Stimulated activated CD8-positive, alpha-beta memory T cell treated with anti-CD3 and anti-CD28 coated beads, Interleukin-4, amount 100 ng/mL, for 4 hours (primary cell): ENCODE measurements at places on chromosomes 2 and 18.

GRCh38 chr2:240629968-240630770 lies 4.9 kb downstream of the GPR35 start:
- no peak for DNase-seq

DNA sequence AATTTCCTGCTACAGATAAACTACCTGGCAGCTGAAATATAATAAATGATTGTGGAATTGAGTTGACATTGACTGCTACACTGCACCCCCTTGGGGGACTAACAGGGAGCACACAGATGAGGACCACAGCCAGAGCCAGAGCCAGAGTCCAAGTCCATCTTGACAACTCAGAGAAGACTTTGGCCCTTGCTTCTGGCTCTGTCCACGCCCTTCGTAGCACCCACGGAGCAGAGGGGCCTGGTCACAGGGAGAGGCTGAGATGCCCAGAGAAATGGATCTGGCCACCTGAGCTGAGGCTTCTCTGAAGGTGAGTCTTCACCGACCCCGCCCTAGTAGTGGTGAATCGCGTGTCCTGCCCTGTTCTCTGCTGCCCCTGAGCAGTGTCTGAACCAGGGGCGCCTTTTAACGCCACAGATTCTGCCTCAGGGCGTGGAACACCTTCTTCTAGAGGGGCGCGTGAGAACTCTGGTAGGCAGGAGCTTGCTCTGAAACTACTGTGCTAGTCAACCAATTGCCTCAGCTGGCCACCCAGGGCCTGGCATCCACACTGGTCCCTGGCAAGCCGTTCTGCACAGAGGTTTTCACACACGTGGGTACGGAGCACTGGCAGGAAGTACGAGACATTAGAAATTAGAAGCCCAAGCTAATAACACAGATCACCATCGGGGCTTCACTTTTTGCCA lies 35.7 kb upstream of the MAT2A start:
- no peak for DNase-seq

DNA sequence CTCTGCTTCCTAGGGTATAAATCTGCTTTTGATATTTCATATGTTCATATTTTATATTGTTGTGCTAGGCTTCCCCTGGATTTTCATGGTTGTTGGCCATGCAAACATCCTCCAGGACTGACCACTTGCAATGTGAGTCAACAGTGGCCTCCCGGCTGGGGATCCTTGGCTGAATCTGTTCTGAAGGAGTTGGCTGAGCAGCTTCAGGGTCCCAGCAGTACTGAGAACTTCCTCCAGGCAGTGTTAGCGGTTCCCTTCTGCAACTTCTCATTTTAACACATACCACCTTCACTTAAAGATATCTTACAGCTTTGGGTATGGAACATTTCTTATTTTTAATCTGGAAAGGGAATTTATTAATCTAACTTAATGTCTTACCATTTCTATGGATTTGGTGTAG lies 122.1 kb downstream of the DTNB start:
- no peak for DNase-seq

- no peak for DNase-seq
Measured at GRCh38 chr18:35861367-35862118, 110.9 kb upstream of the RMP24 start.

DNA sequence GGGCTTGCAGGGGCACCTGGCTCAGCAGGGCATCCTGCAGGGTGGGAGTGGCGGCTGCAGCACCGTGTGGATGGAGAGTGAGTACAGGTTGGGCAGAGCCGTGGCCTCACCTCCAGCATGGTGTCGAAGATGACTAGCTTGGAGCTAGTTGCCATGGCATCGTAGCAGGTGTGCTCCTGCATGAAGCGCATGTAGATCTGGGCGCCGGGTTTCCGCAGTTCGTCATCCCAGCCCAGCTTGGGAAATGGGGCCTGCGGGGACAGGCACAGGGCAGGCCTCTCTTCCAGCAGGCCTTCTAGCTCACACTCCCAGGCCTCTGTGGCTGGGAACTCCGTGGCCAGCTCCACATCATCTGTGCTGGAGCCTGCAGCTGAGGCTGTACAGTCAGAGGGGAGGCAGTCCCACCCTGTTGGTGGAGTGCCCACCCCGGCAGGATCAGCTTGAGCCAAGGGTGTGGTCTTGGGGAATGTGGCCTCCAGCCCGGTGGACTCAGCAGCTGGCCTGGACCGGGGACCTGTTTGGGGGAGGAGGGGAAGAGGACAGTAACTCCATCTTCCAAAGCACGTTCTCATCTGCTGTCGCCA lies 1.6 kb downstream of the PRKAG3 start:
- no peak for DNase-seq

DNA sequence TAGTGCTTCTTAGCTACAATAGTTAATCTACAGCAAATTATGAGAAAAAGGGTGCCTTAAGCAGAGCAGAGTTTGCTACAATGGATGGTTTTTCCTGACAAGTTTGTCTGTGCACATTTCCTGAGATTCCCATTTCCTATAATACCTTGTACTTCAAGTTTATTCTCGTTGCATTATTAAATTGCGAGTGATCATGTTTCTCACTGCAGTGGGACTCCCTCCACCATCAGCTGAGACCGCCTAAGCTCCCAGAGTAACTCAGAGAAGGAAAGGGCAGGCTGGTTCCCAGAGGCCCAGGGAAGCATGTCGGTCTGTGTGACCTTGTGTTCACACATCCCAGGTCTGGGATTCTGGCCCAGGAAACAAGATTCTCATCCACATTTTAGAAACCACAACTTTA lies 162.1 kb downstream of the ARL4C start:
- DNase-seq: no peak

- no peak for DNase-seq
Measured at GRCh38 chr18:9992973-9993520, 79.2 kb downstream of the VAPA start.

GRCh38 chr2:197310271-197310985 lies at the start of gene ANKRD44:
TSS of gene ANKRD44 (minus strand) at chr2:197310780. CDS start at chr2:197310604, 176 bp downstream.
- peak; percentile 82 for DNase-seq

GRCh38 chr2:44964752-44965236 lies 23.3 kb downstream of the SIX3 start:
- DNase-seq: no peak

DNA sequence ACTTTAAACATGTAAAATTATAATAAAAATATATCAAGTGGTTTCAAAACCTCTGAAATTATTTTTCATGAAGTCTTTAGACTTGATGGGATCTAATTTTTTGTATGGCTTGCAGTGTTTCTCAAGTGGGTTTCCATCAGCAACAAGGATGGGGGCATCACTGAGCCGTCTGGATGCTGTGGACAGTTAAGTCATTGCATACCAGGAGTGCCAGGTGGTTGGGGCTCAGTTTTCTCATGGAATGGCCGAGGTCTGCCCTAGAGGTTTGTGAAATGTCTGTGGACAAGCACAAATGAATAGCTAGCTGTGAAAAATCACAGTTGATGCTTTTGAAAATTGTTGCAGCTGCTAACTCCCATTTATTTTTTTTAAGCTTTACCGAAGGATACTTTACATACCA lies 1.7 kb downstream of the PRELID3A start:
- DNase-seq: no peak

- no peak for DNase-seq
Measured at GRCh38 chr2:98857001-98857400, 79.0 kb downstream of the CRACDL start.

GRCh38 chr2:219104107-219105035 lies 43.6 kb upstream of the IHH start:
- DNase-seq: no peak

DNA sequence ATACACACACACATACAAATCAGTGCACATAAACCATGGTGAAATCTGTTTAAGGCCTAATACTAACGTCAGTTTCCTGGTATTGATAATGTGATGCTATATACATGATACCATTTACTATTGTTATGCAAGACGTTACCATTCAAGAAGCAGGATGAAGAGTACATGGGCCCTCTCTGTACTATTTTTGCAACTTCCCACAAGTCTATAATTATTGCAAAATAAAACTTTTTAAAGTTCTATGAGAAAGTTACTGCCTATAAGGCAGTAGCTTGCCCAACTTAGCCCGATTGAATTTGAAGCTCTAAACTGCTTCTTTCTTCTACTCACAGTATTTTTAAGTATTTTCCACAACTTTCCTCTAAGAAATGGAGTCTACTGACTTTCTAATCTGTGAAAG lies 74.0 kb downstream of the BCL2 start:
- DNase-seq: no peak

GRCh38 chr2:222713002-222713401 lies 41.5 kb downstream of the MOGAT1 start:
- DNase-seq: no peak

GRCh38 chr18:38047820-38048219 lies 482.2 kb upstream of the CELF4 start:
- no peak for DNase-seq

- no peak for DNase-seq
Measured at GRCh38 chr18:21703241-21703820, 1.2 kb downstream of the ABHD3 start.

- DNase-seq: no peak
Measured at GRCh38 chr2:207251022-207251421, 85.3 kb upstream of the KLF7 start.

DNA sequence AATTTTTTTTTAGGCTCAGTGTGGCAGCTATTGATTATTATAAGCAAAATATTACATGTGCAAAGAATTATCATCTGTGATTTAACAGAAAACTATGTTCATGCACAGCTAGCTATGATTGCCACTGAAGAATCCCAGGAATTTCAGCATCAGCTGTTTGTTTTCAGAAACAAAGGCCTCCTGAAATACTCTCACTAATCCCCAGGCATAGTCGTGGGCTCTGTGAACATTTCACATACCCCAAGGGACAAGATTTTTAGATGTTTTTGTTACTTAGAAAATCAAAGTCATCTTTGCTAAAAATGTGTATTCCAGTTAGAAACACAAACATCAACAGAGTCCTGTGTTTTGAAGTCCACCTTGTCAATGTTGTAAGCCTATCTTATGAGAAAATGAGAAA lies 156.1 kb downstream of the MYO1B start:
- no peak for DNase-seq

- DNase-seq: no peak
Measured at GRCh38 chr2:38105922-38106321, 30.0 kb upstream of the CYP1B1 start.

- no peak for DNase-seq
Measured at GRCh38 chr2:134217924-134218323, 35.9 kb upstream of the MGAT5 start.

DNA sequence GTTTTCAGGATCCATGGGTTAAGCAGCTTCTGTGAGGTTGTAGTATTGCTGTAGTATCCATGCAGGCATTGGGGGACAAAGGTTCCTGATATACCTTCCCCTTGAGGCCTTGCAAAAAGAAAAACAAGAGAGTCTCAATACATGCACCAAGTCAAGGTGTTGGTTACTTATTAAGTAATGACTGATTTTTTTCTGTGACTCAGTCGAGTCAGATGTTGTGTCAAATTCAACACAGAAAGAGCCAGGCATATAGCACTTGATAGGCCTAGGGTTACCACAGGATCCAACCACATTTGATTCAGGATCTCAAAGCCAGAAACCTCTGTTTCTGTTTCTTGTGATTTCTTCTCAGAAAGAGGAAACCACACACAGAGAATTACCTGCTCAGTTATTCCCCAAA lies 24.9 kb upstream of the CD8A start:
- DNase-seq: no peak

DNA sequence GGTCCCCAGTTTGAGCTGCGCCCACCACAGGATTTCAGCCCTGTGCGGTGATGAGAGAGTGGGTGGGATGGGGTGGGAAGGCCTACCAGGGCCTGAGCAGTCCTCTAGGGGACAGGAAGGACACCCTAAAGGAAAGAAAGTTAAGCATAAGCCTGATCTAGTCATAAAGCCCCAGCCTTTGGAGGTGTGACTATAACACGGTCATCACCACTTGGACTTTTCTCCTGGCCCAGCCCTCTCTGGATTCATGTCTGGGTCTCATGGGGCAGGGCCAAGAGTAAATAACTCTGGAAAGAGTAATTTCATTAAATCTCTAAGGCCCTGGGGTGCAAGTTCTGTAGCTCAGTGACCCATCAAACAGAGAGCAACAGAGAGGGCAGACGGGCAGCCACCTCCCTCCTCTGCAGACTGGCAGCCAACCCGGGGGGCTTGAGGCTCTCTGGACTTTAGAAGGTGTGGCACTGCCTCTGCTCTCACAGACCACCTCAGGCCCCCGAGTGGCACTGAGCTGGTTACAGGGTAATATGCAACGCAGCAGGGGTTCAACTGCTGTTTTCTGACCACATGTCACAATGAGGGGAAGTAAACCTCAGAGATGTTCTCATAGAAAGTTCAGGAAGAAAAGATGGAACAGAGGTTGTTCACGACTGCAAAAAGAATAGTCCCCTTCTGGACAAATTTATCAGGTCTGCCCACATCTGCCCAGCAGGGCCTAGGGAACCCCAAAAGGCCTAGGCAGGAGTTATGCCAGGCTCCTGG lies 41.5 kb downstream of the TGFA start:
- DNase-seq: no peak

DNA sequence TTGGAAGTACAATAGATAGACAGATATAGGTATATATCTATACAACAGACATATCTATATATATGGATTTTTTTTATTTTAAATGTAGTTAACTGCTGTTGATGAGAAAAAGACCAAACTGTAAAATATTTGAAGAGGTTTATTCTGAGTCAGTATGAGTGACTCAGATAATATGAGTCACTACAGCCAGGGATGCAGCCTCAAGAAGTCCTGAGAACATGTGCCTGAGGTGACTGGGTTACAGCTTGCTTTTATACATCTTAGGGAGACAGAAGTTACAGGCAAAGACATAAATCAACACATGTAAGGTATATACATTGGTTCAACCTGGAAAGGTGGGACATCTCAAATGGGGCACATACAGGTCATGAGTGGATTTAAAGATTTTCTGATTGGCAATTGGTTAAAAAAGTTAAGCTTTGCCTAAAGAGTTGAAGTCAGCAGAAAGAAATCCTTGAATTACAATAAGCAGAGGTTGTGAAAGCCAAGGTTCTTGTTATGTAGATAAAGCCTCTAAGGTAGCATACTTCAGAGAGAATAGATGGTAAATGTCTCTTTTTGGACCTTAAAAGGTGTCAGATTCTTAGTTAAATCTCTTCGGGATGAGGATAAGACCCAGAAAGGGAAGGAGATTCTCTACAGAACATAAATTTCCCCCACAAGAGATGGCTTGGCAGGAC lies 149.9 kb downstream of the RBM43 start:
- no peak for DNase-seq

DNA sequence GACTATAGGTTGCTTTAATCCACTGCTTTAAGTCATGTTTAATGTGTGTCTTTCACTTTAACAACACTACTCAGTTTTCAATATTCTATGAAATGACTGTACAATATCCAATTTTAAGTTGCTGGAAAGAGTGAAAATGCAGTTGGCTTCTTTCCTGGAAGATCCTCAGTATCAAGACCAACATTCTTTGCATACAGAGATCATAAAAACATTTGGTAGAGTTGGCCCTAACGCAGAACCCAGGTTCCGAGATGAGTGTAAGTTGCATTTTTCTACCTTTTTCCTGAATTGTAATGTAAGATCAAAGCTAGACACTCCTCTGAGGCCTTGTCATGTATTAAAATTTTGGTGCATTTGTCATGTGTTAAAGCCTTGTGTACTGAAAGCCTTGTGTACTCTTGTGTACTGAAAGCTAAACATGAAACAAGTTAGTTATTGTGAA lies 42.9 kb upstream of the TNFRSF11A start:
- DNase-seq: no peak
